ENCODE measurements at places on chromosomes 2 and 18. TPM values are rescaled to one million over a fixed set of nuclear protein-coding genes. Genes with fewer than 3 reads are reported as not detected.

CCDC178 gene
- not detected for polyA plus RNA-seq

APOB gene
- polyA plus RNA-seq, result 0.08 TPM

- H3K4me1 ChIP-seq, result no peaks in the 10 kb centered on the region
- no peaks in the 10 kb centered on the region for H3K36me3 ChIP-seq
- H3K27ac ChIP-seq, result no peak overlapping the region
Measured at GRCh38 chr18:79484661-79485621, 89.2 kb downstream of the NFATC1 start.

- no peak overlapping the region for H3K4me3 ChIP-seq
- no peak overlapping the region for H3K27ac ChIP-seq
- H3K4me1 ChIP-seq, result no peaks in the 10 kb centered on the region
- no peak for DNase-seq
- no peaks in the 10 kb centered on the region for H3K36me3 ChIP-seq
- H3K27me3 ChIP-seq, result no peaks in the 10 kb centered on the region
Measured at GRCh38 chr2:19600982-19601381, 242.6 kb upstream of the OSR1 start.

- no peak overlapping the region for H3K4me3 ChIP-seq
- DNase-seq, result no peak
- H3K27me3 ChIP-seq, result peaks cover 2% of the 10 kb centered on the region
- no peak overlapping the region for H3K27ac ChIP-seq
Measured at GRCh38 chr2:208713066-208713745, 306.6 kb downstream of the PTH2R start.

DNA sequence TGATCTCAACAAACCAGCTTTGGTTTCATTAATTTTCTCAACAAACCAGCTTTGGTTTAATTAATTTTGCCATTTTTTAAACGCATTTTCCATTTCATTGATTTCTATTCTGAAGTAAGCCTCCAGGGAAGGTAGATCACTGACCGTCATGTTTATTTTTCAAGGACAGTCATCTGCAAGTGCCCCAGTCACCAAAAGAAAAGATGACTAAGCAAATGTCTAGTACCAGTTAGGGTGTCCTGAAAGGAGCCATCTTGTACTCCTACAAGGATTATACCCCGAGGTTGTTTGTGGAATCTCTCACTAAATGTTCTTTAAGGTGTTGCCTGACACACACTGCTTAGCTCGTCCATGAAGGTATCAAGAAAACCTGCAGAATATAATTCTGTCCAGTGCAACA is 6.1 kb upstream of the UGT1A8 start:
- no peaks in the 10 kb centered on the region for H3K27me3 ChIP-seq
- no peaks in the 10 kb centered on the region for H3K36me3 ChIP-seq
- H3K27ac ChIP-seq, result no peak overlapping the region
- no peaks in the 10 kb centered on the region for H3K4me1 ChIP-seq

GRCh38 chr2:28591711-28592335 is 96.0 kb downstream of the PLB1 start:
- H3K4me1 ChIP-seq, result no peaks in the 10 kb centered on the region
- no peak overlapping the region for H3K4me3 ChIP-seq
- DNase-seq, result no peak
- H3K27ac ChIP-seq, result no peak overlapping the region
- H3K27me3 ChIP-seq, result no peaks in the 10 kb centered on the region

Measured in H1 (cell line).